Caco-2 (cell line): ENCODE measurements at places on chromosomes 1 and 21. TPM values are rescaled to one million over a fixed set of nuclear protein-coding genes. Genes with fewer than 3 reads are reported as not detected.

Gene FAM72C
- total RNA-seq = 0.46 TPM in 1 of 2 replicates, not detected in the other

Gene AKR7A3
- total RNA-seq = 2.4 and 2.8 TPM in 2 replicates

Gene IFFO2
- total RNA-seq = 18.7 and 23.7 TPM in 2 replicates

Gene TTC22
- total RNA-seq = 8.8 and 9.9 TPM in 2 replicates

Gene AK5
- not detected in 2 replicates for total RNA-seq

Gene ANGPTL3
- total RNA-seq = 0.77 and 0.86 TPM in 2 replicates

Gene CRP
- not detected in 2 replicates for total RNA-seq

Gene SLAMF1
- total RNA-seq = not detected in 2 replicates

Gene HOOK1
- 23.0 and 25.2 TPM in 2 replicates for total RNA-seq

Gene SPATA46
- not detected in 2 replicates for total RNA-seq

Gene TADA1
- total RNA-seq = 13.7 and 13.9 TPM in 2 replicates

Gene TDRD10
- total RNA-seq = not detected in 2 replicates

Gene HSD11B1
- total RNA-seq = not detected in 2 replicates

Gene RAVER2
- total RNA-seq = 12.7 and 12.9 TPM in 2 replicates

Gene RBP7
- total RNA-seq = 10.3 and 11.7 TPM in 2 replicates

Gene PTCH2
- total RNA-seq = 0.44 and 0.48 TPM in 2 replicates

Gene ZYG11A
- 2.3 and 2.4 TPM in 2 replicates for total RNA-seq

Gene PIGK
- 16.6 and 19.7 TPM in 2 replicates for total RNA-seq
